Tibial nerve (tissue), 4 donors: ENCODE measurements at places on chromosomes 2 and 18.

GRCh38 chr2:150319658-150320555 lies 167.6 kb downstream of the RND3 start:
- no peak for DNase-seq

DNA sequence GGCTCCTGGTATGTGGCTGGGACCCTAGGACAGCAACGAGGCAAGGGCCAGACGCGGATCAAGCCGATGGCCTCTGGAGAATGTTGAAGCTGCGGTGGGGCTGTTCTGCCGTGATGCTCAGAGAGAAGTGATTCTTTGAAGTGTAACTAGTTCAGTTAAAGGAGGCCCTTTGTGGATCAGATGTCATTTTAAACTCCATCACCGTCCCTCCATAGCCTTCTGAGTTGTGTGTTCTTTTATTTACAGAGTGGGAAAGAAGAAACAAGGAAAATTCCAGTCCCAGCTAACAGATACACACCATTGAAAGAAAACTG lies 403 bp downstream of the PNO1 start:
- no peak for DNase-seq

DNA sequence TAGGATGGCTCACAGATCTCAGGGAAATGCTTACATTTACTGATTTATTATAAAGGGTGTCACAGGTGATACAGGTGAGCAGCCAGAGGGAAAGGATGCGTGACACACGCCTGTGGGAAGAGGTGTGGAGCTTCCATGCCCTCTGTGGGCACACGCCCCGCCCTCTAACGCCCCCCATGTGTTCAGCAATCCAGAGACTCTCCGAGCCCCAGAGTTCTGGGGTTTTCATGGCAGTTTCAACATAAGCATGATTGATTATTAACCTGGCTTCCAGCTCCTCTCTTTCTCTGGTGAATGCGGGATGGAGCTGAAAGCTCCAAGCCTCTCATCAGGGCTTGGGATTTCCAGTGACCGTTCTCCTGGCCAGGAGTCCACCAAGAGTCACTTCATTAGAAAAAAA lies 34.3 kb upstream of the ODC1 start:
- DNase-seq, result no peak

GRCh38 chr18:57841568-57841967 lies 38.5 kb upstream of the ATP8B1 start:
- no peak for DNase-seq

GRCh38 chr2:181805228-181806038 lies 86.1 kb upstream of the ITPRID2 start:
- DNase-seq, result no peak

- DNase-seq, result no peak
Measured at GRCh38 chr2:24658531-24659202, 134.5 kb downstream of the PTRHD1 start.

GRCh38 chr18:45730832-45731575 lies 7.0 kb downstream of the SLC14A1 start:
- DNase-seq, result no peak
